ENCODE measurements at places on chromosomes 6 and 20.

GRCh38 chr20:36988494-36988966, 37.0 kb upstream of the SAMHD1 start:
- peak; percentile 23 for DNase-seq

DNA sequence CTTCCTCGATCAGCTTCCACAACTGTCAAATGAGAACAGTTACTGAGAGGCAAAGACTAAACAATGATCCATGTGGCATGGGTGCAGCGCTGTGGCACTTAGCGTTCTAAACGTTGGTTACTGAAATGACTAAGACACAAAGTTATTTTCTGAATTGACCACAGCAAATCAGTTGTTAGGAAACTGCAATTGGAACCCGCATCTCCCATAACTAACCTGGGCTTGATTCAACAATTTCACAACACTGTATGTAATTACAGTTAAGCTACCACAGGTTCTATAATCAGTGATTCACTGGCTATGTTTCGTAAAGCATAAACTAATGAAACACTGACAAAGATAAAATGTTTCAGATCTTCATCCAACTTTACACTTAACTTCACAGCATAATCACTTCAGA, 12.5 kb downstream of the WDR27 start:
- no peak for DNase-seq

DNA sequence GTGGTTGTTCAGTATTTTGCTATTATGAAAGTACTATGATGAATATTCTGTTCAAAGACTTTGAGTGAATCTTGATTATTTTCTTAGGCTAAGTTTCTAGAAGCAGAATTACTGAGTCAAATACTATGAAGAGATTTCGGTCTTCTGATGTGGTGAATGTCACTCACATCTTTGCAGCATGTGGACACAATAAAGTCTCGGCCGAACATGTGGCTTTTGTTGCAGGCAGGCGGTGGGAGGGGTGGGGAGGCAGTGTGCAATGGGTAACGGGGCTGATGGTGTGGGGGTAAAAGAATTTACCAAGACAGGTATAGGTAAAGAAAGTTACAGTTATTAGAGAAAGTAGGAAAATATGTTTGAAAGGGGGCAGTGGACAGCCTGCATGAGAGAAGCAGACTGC, 156.4 kb upstream of the DTNBP1 start:
- no peak for DNase-seq

DNA sequence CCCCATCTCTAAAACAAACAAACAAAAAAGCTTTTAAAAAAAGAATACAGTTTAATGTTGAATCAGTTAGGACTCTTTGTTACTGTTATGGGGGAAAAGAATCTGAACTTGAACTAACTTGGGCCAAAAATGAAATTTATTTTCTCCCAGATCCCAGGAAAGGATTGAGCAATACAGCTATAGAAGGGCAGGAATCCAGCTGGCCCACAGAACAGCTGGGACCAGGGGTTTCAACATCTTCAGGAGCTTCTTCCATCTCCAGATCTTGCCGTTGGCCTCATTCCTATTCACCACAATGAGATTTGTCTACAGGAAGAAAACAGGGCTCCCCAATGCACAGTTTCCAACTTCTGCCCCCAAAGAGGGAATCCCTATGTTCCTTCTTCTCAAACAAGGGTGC, 43.2 kb upstream of the AKAP12 start:
- DNase-seq, result no peak

- no peak for DNase-seq
Observed at GRCh38 chr6:32081168-32081990, 27.8 kb downstream of the TNXB start.

GRCh38 chr20:23305098-23305497, 45.5 kb upstream of the NXT1 start:
- DNase-seq, result no peak

DNA sequence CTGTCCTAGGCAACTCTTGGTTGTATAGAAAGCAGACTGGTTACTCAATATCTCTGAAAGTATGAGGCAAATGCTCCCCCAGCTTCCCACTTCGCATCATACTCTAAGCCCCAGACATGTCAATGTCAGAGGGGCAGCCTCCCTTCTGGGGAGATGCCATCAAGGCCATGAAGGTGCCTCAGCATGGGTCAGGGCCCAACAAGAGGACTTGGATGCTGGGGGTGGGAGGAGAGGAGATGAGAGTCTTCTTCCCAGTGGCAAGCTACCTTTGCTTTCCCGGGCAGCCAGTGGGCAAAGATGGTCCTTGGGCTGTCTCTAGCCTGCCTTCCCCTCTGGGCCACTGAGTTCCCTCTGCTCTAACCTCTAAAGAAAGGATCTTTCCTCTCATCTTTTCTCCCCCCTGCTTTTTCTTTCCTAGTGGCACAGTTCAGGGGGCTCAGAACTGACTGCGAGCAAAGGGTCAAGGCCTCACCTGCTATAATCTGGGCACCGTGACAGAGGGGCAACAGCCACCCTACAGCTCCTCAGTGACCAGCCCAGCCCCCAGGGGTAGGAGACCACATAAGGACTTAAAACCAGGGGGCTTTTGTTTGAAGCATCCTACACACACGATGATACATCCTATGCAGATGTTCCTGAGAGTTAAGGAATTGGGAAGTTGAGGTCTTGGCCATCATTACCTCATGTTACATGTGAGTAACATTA, 26.2 kb downstream of the MOCS1 start:
- DNase-seq, result no peak

DNA sequence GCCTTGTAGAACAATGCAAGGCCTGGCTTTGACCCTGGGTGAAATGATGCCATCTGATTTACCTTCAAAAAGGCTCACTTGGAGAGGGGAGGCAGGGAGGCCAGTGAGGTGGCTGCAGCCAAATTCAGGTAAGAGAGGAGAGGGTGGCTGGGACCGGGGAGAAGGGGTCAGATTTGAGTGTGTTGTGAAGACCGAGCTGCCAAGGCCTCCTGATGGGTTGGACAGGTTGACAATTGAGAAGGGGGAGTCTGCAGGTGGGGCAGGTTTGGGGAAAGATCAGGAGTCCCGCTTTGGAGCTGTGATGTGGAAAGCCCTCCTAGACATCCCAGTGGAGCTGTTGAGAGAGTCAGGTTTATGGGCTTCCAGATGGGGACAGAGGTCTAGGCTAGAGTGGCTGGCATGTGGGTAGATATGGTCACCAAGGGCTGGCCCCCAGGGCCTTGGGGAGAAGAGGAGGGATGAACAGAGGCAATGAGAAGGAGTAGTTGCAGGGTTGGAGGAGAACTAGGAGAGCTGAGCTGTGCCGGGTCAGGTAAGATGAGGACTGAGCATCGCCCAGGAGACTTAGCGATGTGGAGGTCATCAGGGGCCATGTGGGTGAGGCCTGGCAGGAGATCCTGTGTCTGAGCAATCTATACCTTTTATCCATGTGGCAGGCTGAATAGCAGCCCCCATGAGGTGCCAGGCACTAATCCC, 70.5 kb upstream of the TOX2 start:
- DNase-seq, result no peak

- no peak for DNase-seq
Observed at GRCh38 chr6:157905590-157906342, 75.9 kb upstream of the SYNJ2 start.

GRCh38 chr6:44476849-44477248, 89.3 kb downstream of the CDC5L start:
- no peak for DNase-seq

DNA sequence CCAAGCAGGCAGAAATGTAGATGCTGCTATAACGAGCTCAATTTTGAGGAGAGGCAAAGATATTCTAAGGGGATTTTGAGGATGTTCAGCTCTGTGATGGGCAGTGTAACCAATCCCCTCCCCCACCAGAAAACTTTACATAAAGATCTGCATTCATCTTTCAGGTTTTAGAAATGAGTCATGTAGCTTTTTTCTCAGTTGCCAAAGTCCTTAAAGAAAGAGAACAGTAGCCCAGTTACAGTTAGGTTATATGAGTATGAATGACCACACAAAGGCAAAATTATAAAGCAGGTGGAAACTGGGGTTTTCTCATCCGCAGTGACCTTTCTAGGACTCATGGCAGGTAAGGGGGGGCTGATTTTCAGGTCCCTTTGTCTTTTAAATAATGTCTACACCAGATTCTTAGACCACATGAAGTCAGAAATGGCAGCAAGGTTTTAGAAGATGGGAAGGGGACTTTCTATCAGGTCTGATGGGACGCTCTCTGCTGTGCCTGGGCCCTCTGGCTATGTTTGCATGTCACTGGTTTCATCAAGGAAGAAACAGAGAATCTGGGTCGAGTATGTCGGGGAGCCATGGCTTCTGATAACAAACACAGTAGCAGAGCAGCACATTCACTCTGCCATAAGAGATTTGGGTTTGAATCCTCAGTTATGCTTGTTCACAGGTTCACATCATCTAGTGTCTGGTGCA, 94.7 kb downstream of the CLIC5 start:
- DNase-seq, result no peak

GRCh38 chr20:62089393-62089792, 23.7 kb upstream of the TAF4 start:
- DNase-seq, result no peak

DNA sequence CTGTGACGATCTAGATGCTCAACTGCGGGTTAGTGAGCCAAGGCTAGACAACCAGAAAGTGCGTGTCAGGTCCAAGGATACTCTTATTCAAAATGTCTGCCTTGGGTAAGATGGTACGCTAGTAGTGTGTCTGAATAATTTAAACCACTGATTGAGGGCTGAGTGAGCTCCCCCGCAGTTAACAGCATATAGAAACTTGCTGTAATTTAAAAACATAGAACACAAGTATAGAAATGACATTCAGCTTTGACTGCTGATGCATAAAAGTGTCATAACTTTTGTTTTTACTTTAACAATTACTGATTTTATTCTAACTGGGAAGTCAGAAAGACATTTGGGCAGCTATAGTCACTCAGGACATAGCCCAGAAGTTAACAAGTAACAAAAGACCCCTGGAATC, 45.6 kb upstream of the SLC22A1 start:
- DNase-seq, result no peak

GRCh38 chr20:4901031-4901818, 100.1 kb downstream of the SLC23A2 start:
- no peak for DNase-seq

- DNase-seq, result no peak
Observed at GRCh38 chr6:23747239-23747638, 378.8 kb upstream of the NRSN1 start.

DNA sequence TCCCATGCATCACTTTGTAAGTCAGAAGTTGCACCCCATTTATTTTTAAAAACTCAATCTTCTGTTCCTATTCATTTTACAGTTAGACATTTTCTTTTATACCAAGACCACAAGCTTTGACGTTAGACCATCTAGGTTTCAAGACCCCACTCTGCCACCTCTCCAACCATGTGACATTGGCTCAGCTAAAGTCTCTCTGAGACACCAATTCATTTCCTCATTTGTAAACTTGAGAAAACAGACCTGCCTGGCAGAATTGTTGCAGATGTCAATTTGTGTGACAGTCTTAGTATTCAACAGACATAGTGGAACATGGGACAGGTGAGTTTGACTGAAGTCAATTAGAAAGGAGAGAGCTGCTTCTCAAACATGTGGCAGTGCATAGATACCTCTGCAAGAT, 55.6 kb upstream of the CSE1L start:
- DNase-seq, result no peak

GRCh38 chr6:16854986-16855385, 93.7 kb upstream of the ATXN1 start:
- DNase-seq, result no peak

GRCh38 chr6:54014440-54014839, 96.8 kb upstream of the MLIP start:
- DNase-seq, result no peak

DNA sequence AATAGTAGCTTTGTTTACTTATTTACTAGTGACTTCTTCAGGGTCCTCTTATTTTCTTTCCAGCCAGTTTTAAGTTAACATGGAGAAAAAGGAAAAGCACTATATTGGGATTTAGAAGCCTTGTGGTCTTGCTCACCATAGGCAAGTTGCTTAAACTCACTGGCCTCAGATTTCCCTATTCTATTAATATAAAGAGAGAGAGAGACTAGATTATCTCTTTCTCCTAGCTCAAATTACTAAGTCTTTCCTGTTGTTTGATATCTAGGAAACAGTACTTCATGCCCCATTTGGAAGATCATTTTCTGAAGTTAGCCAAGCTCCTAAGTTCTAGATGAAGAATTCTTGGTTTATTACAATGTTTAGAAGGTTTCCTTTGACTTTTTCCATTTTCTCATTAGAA, 32.5 kb downstream of the CTNNBL1 start:
- no peak for DNase-seq

GRCh38 chr6:41321183-41321582, 14.2 kb upstream of the NCR2 start:
- DNase-seq, result no peak

GRCh38 chr20:32603046-32603726, 18.1 kb upstream of the NOL4L start:
- DNase-seq, result no peak

DNA sequence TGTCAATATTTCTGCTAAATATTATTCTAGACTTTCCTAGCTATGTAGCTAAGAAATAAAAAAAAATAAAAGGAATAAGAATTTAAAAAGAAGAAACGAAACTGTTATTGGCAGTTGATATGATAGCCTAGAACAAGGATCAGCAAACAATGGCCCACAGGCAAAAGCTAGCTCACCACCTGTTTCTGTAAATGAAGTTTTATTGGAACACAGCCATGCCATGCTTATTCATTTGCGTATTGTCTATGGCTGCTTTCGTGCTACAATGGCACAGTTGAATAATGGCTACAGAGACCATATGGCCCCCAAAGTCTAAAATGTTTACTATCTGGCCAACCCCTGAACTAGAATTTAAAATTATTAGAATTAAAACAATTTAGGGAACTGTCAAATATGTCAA, 952.6 kb upstream of the MAP3K7 start:
- DNase-seq, result no peak

DNA sequence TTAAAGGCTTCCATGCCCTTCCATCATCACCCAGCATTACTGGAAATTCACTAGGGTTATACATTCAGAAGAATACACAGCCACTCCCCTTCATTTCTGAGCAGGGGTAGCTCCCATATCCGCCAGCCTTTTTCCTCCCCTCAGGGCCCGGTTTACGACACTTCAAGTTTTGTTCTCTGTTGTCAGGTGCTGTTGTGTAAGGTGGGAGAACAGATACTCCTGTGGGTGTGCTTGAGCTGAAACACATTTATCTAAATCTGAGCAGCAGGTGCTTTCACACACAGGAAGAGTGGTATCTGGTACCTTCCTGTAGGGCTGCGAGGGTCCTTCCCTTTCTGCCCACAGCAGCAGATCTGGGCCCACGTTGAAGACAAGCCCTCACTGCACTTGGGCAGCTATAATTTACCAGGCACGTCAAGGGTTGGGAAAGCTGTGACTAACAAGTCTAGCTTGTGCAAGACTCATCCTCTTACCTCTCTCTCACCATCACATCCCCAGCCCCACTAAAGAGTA, 215.8 kb upstream of the RREB1 start:
- no peak for DNase-seq

GRCh38 chr6:26330859-26331217, 34.2 kb upstream of the BTN3A2 start:
- no peak for DNase-seq

GRCh38 chr6:124535746-124536145, 426.5 kb upstream of the RNF217 start:
- no peak for DNase-seq
